Pancreas (tissue), 10 donors: ENCODE measurements at places on chromosomes 11 and 22. TPM values are rescaled to one million over a fixed set of nuclear protein-coding genes. Genes with fewer than 3 reads are reported as not detected.

DNA sequence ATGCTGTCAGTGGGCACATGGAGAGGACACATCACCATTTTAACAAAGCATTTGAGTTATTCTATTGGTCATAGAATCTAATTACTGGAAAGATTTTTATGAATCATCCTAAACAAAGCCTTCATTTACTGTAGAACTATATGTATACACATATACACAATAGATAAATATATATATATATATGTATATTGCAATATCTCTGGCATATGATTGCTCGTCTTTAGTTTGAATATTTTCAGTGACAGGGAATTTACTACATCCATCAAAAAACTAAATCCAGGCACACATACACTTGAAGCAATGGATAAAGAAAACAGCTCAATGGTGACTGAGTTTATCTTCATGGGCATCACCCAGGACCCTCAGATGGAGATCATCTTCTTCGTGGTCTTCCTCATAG is at the start of gene OR5AR1:
TSS of gene OR5AR1 (plus strand) at position 301 of the 400 bp plus-strand sequence. CDS start at position 301, 0 bp downstream.
- no peak for DNase-seq

DNA sequence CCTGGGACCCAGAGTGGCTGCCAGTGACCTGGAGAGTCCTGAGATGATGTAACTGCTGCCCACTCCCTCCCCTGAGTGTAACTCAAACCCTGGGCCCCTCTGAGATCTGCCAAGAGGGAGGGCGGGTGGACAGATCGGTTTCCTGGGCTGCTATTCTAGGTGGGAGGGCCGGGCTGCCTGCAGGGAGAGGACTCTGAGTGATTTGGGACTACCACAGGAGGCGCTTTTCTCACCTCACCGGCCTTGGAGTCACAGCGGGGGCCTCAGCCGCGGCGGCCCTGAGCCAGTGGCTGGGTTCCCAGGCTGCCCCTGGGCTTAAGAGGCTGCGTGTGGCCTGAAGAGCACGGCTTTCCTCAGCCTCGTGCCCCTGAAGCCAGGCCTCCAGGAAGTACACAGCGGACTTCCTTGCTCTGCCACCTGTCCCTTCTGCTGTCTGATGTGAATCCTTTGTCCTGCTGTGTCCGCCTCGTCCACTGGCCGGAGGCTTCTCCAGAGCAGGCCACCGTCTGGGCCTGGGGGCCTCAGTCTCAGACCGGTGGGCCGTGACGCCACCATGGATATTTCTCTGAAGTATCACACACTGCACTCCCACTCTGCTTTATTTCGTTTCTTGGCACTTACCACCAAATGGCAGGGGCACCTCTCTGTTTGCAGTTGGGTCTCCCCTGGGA is 11.5 kb downstream of the RELT start:
- no peak for DNase-seq

DNA sequence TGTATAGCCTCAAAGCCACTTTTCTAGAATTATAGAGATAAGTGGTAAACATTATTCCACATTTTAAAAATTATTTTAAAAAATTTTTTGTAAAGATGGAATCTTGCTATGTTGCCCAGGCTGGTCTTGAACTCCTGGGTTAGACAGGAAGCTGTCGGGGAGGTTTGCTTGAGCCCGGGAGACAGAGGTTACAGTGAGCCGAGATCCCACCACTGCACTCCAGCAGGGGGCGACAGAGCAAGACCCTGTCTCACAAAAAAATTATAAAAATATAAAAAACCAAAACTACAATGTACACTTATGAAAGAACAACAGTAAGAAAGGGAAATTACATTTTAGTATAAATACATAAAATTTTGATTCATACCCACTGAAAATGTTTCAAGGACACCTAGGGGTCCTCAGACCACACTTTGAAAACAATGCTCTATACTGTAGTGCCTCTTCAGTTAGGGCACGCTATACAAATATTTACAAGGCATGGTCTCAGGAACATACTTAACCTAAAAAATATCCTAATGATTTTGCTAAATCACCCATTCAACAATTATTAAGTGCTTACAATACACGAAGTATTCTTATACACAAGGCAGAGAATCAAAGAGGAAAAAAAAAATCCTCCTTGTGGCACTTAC is 111.2 kb downstream of the MRTFA start:
- DNase-seq = peak; percentile 20

DNA sequence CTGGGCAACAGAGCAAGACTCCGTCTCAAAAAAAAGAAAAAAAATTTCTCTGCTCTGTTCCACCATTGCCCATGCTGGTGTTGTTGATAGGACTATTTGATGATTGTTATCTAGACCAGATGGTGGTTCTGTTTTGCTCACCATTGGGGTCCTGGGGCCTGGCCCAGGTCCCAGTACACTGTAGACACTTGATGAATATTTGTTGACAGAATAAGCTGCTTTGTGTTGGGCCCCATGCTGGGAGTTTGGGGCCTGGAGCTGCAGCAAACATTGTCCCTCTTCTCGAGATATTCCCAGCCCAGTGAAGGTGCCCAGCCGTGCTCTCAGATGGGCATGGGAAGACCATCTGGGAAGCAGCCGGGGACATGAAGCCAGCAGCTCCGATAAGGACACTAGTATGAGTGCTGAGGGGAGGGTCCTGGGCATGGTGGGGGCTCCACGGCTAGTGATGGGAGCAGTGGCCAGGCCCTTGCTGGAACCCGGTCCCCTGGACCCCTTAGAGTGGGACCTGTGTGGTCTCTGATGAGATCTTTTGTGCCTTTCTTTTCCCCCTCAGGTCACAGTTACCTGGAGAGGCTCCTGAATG is 13.6 kb downstream of the INCENP start:
- no peak for DNase-seq

- DNase-seq = peak; percentile 16
These were observed 44.2 kb downstream of the CERK start for GRCh38 chr22:46693634-46694415.

GRCh38 chr11:128501632-128502549 is 85.5 kb downstream of the ETS1 start:
- DNase-seq = no peak

- no peak for DNase-seq
These were observed 30.4 kb downstream of the CBL start for GRCh38 chr11:119236490-119236889.

DNA sequence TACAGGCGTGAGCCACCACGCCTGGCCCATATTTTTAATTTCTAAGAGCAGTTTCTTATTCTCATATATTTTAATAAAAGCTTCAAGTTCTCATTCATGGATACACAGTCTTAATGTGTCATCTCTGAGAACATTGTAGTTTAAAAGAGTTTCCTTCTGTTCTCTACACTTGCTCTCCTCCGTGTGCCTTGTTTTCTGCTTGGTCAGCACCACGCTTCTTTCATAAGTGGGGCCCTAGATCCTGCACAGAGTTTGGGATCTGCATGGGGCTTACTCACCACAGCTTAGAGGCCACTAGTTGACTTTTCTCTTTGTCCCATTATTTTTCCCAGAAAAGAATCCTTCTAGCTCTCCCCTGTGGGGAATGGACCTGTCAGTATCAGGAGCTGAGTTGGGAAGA is 58.8 kb downstream of the PPP6R2 start:
- DNase-seq = no peak

DNA sequence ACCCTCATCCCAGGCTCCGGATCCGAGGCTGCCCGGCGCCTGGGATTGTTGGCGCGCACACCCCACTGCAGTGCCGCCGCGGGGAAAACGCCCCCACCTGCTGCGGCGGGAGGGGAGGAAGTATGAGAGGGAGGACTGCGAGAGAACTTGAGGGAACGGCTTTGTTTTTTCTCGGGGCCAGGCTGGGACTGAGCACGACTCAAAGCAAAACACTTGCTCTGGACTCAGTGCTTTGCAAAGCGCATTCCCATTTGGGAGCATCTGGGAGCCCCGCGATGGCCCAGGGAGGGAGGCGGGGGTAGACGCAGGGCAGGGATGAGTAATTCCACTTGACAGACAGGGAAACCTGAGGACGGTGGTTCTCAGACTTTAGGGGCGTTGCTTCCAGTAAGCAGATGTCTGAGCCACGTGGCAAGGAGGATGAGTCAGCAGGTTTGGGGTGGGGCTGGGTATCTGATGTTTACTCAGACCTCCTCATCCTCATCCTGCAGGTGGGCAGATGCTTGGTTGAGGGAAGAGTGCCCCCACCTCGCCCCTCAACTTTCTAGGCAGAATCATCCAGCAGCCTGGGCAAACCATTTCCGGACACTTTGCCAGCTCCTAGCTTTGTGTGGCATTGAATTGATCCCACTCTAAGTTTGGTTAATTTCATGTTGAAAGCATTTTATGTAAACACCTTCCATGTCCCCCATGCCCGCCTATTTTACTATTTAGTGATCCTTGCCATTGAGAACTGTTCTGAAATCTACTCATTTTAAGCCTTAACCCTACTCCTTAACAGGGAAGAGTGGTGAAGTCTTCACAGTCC is 1.5 kb downstream of the MIAT start:
- DNase-seq = no peak

DNA sequence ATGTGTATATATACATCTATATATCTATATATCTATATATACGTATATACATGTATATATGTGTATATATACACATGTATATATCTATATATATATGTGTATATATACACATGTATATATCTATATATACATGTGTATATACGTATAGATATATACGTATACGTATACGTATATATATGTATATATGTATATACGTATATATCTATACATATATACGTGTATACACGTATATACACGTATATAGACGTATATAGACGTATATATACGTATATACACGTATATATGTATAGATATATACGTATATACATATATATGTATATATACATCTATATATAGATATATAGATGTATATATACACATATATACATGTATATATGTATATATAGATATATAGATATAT is 25.1 kb upstream of the CAPRIN1 start:
- no peak for DNase-seq

DNA sequence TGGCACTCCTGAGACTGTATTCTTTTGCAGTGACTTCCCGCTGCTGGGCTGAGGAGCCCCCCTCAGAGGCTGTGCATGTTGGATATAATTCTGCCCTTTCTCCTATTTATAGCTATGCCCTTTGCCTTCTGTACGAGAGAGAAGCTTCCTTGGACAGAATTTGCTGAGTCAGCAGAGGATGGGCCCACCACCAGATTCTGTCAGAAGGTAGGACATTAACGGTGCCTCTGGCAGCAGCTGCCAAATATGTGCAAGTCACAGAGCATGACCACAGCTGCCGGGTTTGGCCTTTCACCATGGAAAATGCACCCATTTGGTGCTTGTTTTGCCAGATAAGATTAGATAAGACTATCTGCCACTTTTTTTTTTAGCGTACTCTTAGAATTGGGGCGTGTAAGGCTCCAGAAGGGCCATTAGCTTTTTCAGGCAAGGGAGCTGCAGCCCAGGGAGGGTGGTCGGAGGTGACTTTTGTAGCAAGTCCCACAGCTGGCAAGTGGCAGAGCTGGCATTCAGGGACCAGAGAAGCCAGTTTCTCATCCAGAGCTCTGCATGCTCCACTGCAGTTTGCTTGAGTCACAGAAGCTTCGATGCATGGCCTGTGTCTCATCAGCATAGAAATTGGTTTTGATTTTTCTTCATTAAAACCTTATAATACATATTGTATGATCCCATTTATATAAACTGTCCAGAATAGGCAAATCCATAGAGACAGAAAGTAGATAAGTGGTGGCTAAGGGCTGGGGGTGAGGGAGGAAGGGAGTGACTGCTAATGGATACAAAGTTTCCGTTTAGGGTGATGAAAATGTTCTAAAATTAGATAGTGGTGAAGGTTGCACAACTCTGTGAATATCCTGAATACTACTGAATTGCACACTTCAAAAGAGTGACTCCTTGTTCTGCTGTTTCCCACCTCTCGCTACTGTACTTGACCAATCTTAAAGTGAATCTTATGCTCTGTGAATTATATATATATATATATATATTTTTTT is 15.8 kb downstream of the UPB1 start:
- no peak for DNase-seq

DNA sequence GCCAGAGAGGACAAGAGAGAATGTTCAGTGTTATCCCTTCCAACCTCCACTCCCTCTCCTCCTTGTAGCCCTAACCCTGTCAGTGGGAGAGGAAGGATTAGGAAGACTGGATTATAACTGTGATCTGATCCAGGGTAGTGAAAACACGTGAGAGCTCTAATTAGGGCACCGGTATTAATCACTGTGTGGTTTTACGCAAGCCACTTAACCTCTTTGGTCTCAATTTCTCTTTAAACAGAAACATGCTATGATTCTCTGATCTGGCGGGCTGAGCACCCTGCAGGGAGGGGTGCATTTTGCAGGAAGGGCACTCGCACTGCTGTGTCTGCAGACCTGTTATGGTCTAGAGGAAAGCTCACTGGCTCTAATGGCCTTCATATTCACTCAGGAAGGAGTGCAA is 11.5 kb downstream of the RPL27A start:
- no peak for DNase-seq

DNA sequence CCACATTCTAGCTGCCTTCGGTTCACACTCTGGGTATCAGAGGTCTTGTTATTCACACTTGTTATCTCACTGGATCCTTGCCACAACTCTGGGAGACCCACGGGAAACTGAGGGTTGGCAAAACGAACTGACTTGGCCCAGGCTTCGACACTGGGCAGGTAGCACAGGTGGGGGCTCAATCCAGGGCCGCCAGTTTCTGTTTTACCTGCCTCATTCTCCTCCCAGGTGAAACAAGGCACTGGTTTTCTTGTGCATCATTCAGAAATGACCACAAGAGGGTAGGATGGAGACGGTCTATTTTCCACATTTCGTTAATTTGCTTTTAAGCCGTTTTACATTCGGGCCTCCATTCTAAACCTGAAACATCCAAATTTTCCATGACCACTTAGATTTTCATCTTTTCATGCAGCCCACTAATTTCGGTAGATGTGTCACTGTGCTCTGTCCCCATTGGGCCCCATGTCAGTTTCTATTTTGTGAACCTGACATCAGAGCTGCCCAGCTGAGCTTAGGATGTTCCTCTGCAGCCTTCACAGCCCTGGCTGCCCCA is 108.1 kb downstream of the KIAA1671 start:
- DNase-seq = no peak

DNA sequence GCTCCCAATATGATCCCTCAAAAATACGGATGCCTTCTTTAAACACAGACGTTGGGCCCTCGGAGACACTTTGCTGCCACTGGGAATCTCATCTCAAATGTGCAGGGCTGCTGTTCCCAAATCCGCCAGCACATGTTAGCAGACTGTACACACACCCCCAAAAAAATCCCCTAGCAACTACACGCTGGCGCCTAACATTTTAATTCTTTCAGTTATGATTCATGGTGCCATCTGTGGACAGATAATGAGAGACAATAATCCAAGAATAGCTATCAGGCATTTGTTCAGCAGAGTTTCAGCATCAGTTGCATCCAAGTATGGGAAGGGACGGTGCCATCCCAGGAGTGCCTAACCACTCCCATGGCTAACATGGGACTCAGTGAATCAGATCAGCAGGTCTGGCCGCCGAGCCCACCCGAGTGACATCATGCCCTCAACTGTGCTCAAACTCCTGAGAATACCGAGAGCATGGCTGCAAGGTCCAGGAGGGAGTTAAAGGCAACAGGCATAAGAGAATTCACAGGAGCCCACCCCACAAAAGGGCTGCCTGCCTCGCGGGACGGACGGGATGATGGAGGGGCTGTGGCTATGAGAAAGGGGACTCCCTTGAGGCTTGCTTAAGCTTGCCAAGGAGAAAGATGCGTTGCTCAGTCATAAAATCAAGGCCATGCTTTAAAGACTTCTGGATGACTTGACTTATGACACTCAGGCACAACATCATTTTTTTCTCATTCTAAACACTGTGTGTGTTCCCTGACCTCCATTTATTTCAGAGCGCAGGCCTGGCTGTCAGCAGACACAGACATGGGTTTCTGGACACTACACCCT is 337.0 kb downstream of the SHANK2 start:
- DNase-seq = no peak

Gene CFAP300
- total RNA-seq = 0.32 TPM

Gene LMO1
- total RNA-seq = 0.34 TPM

Gene RAB3IL1
- 2.1 TPM for total RNA-seq

Gene ANGPTL5
- total RNA-seq = not detected

Gene TRPM5
- 2.8 TPM for total RNA-seq

Gene SLC22A8
- total RNA-seq = not detected

Gene KDELR3
- total RNA-seq = 4.9 TPM

Gene OR9G1
- not detected for total RNA-seq
